GM04504 (cell line): ENCODE measurements at places on chromosomes 16 and 17.

DNA sequence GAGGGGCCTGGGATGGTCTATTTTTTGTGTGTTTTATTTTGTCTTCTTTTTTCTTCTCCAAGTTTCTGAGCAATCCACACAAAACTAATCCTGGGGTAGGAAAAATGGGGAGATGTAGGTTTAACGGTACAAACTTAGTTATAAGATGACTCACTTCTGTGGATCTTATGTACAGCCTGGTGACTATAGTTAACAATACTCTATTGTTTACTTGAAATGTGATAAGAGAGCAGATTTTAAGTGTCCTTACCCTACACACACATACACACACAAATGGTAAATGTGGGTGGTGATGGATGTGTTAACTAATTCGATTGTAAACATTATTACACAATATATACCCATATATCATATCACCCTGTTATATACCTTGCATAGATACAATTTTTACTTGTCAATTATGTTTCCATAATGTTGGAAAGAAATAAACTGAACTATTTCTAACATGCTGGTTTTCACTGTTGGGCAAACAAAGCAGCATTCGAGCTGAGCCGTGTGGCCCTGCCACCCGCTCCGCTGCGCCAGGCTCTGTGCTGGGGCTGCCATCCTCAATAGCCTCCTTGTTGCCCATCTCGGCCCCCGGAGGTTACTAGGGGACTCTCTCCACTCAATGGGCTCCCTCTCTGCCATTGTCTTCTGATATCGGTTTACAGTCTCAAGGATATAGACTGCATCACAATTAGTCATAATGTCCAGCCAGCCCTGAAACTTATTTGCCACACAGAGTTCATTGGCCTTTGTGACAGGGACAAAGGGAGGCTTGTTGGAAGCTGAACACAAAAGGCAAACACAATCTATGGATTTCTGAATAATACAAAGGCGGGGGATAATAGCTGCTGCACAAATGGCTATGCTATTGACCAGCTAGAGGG is 380.3 kb upstream of the MAF start:
- DNase-seq, result no peak

DNA sequence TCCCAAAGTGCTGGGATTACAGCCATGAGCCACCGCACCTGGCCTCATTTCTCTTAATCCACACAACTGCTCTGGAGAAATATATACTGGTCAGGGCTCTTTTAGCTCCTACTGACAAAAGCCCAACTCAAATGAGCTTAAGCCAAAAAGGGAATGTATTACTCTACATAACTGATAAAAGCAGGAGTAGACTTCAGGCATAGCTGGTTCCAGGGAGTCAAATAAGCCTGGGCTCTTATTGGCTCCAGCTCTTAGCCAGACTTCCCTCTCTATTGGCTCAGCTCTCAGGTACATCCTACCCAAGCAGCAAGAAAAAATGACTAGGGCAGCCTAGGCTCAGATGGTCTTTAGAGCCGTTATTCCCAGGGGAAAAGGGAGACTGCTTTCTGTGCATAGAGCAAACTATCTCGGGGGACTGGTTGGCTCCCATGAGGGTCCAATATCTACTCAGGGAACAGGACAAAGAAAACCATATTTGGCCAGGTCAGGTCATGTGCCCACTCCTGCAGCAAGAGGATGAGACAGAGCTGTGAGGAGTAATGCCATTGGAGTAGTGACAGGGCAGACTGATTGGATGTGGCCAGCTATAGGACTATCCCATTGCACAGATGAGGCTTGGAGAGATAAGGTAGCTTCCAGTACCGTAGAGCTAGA is 21.2 kb downstream of the TBX2 start:
- DNase-seq, result no peak

- no peak for DNase-seq
These were observed 537.1 kb upstream of the HSBP1 start for GRCh38 chr16:83270640-83271039.

GRCh38 chr17:35788477-35789368 is 6.7 kb downstream of the MMP28 start:
- peak; percentile 72 for DNase-seq

DNA sequence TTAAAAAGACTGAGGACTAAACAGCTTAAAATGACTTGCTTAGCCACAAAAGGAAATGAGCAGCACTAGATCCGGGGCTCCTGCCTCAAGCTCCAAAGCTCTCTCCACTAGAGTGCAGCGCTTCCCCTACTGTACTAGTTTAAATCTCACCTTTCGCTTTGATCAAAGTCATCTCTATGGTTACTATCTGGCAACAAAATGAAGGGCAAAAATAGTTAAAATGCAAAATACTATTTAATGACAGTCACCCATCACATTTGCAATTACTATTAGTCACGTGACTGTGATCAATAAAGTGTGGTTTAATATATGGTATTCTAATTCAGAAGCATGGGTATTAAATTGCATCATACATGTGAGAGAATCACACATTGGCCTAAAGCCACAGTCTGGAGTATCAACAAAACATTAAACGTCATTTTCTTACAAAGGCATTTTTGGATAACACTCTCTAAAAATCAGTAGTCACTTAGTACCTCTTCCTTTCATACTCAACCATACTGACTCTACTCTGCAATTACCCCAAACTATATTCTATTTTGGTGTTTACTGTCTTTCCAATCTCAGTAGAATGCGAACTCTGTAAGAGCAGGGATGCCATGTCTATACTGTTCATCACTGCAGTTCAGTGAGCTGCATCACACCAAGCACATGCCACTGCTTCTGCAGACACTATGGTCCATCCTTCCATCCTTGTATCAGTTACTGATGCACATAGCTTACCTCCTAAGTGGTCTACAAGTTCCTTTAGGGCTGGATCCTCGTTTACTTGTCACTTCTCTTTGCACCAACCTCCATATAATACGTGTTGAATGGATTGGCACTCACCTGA is 6.2 kb downstream of the PSMD12 start:
- DNase-seq, result no peak
